ENCODE measurements at places on chromosomes 4 and X. TPM values are rescaled to one million over a fixed set of nuclear protein-coding genes. Genes with fewer than 3 reads are reported as not detected.

- H3K27ac ChIP-seq, result no peak overlapping the region
- DNase-seq, result no peak
- no peaks in the 10 kb centered on the region for H3K4me1 ChIP-seq
- H3K27me3 ChIP-seq, result peaks cover 7% of the 10 kb centered on the region
These were observed 32.2 kb upstream of the CCKAR start for GRCh38 chr4:26522478-26522877.

DNA sequence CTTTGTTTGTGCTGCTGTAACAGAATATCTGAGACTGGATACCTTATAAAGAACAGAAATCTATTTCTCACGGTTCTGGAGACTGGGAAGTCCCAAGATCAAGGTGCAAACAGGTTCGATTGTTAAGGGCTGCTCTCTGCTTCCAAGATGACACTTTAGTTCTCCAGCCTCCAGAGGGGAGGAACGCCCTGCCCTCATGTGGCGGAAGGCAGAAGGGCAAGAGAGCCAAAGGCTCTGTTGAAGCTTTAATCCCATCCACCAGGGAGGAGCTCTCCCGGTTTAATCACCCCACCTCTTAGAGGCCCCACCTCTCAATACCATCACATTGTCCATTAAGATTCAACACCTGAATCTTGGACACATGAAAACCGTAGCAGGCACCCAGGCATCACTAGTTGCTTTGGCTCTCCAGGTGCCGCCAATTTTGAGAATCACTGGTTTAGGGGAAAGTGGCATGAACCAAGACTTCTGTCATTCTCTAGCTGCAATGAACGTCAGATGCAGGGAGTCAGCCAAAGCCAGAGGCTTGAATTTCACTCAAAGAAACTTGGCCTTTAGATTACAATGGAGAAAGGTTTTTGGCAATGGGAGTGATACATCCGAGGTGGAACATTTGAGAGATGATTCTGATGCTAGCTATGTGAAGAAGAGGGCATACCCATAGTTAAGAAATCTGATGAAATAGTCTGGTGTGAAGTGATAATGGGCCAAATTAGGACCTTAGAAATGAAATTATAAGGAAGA is 15.7 kb downstream of the FHL1 start:
- no peaks in the 10 kb centered on the region for H3K27me3 ChIP-seq
- peak; percentile 59 for DNase-seq
- H3K36me3 ChIP-seq, result no peaks in the 10 kb centered on the region

- H3K36me3 ChIP-seq, result no peaks in the 10 kb centered on the region
- H3K27me3 ChIP-seq, result no peaks in the 10 kb centered on the region
- H3K4me3 ChIP-seq, result no peak overlapping the region
- no peak for DNase-seq
- H3K4me1 ChIP-seq, result no peaks in the 10 kb centered on the region
These were observed 192.3 kb downstream of the AASDH start for GRCh38 chr4:56195025-56195424.

DNA sequence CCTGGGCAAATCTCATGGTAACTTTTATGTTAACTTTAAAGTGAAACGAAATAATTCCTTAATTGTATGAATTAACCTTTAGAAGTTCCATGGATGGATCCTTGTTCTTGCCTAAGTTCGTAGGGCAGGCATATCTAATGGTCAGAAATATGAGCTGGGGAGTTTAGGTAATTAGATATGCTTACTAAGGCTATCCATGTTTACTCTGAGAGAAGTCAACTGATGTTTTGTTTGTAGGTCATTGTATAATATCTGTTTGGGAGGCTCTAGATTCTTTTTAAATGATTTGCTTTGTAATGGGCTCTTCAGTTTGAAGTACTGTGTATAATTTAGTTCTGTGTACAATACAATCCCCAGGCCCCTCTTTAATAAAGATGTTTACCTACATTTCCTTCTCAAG is 117.0 kb downstream of the DCK start:
- H3K36me3 ChIP-seq, result no peaks in the 10 kb centered on the region
- DNase-seq, result no peak
- no peak overlapping the region for H3K27ac ChIP-seq

Gene CDX4
- not detected for total RNA-seq

DNA sequence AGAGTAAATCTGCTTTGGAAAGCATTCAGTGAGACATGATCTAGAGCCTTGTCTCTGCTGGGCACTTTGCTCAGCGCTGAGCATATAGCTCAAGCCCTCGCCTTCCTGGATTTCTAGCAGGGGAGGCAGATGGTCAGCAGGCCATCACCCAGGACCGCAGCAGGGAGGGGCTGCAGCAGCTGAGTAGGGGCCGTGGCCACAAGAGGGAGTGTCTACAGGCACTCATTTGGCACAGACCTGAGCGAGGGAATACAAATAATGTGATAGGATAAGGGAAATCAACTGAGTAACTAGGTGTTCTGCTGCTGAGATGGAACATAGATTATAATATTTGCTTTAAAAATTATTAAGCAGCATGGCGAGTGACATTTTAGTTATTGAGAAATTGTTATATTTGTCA is 30.2 kb downstream of the OFD1 start:
- H3K27me3 ChIP-seq, result no peaks in the 10 kb centered on the region
- H3K36me3 ChIP-seq, result peaks cover 2% of the 10 kb centered on the region
- DNase-seq, result no peak
- H3K4me3 ChIP-seq, result no peak overlapping the region

DNA sequence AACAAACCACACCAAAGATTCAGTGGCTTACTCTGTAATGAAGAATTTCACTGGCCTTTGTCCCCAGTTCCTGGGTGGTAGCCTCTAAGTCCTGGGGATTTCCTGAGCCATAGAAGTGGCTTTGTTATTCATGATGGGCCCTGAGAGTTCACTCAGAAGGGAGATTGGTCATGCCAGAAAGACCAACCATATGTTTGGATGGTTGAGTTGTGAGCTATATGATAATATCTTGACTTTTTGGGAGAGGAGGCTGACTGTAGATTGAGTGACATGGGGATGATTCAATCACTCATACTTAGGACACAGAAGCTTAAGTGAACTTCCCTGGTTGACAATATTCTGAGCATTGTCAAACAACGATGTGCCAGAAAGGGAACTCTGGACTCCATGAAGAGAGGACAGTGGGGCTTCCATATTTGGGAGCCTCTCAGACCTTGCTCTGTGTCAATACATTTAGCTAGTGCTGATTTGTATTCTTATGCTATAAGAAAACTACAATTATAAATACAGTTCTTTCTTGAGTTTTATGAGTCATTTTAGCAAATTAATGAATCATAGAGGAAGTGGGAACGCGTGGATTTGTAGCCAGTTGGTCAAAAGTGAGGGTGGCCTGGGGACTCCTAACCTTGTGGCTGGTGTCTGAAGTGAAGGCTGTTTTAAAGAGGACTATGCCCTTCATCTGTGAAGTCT is 392.0 kb downstream of the GBA3 start:
- H3K4me1 ChIP-seq, result no peaks in the 10 kb centered on the region
- no peaks in the 10 kb centered on the region for H3K36me3 ChIP-seq
- DNase-seq, result no peak
- no peak overlapping the region for H3K4me3 ChIP-seq

DNA sequence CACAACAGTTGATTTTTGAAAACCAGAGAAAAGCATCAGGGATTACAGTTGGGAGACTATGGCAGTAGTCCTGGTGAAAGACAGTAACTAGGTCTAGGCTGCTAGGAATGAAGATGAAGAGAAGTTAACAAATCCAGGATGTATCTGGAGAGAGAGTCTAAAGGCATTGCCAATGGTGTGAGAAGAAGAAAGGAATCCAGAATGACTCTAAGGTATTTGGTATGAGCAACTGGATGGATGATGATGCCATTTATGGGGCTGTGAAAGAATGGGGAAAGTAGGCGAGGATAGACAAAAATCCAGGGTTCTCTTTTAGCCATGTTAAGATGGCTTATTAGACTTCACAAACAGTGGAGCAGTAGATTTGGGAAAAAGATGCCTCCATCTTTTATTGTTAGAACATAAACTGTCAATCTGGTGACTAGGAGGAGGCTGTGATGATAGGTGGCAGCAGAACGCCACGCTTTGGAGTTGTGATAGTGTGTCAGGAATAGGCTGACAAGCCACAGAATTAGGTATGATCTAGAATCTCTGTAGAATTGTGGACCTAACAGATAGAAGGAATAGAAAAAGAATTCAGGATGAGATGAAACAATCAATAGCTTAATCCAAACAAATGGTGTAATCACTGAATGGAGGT is 27.3 kb upstream of the JADE1 start:
- no peaks in the 10 kb centered on the region for H3K4me1 ChIP-seq
- no peaks in the 10 kb centered on the region for H3K36me3 ChIP-seq
- DNase-seq, result no peak
- no peak overlapping the region for H3K4me3 ChIP-seq
- H3K27me3 ChIP-seq, result no peaks in the 10 kb centered on the region

- H3K36me3 ChIP-seq, result no peaks in the 10 kb centered on the region
- no peak for DNase-seq
- H3K27ac ChIP-seq, result no peak overlapping the region
- no peak overlapping the region for H3K4me3 ChIP-seq
These were observed 27.1 kb downstream of the RAPGEF2 start for GRCh38 chr4:159129814-159130550.

Gene NXT2
- 5.3 TPM for total RNA-seq

GRCh38 chr4:75327804-75328512 is 186.2 kb downstream of the RCHY1 start:
- no peak overlapping the region for H3K4me3 ChIP-seq
- H3K4me1 ChIP-seq, result no peaks in the 10 kb centered on the region
- H3K36me3 ChIP-seq, result no peaks in the 10 kb centered on the region
- no peaks in the 10 kb centered on the region for H3K27me3 ChIP-seq
- no peak for DNase-seq
- no peak overlapping the region for H3K27ac ChIP-seq

GRCh38 chrX:34578237-34578636 is 78.8 kb downstream of the TMEM47 start:
- H3K36me3 ChIP-seq, result no peaks in the 10 kb centered on the region
- DNase-seq, result peak; percentile 59
- no peaks in the 10 kb centered on the region for H3K4me1 ChIP-seq
- H3K4me3 ChIP-seq, result no peak overlapping the region
- no peak overlapping the region for H3K27ac ChIP-seq
- no peaks in the 10 kb centered on the region for H3K27me3 ChIP-seq

DNA sequence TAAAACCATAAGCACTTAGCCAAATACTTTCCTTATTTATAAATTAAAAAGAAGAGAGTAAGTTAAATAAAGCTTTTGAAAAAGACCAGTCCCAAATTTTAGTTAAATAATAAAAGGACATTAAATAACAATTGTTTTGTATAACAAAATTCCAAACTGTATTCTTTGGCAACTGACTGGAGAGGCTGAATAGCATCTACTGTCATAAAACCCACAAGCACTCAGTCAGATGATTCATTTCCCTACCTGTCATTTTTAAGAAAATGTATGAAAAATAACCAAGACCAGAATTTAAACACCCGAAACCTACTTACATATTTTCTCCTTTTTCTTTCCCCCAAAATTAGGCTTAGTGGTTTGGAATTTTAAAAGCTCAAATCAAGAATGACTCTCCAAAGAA is 32.5 kb upstream of the SMIM10L2A start:
- H3K4me3 ChIP-seq, result no peak overlapping the region
- H3K4me1 ChIP-seq, result no peaks in the 10 kb centered on the region
- no peak for DNase-seq
- H3K27me3 ChIP-seq, result no peaks in the 10 kb centered on the region
- no peak overlapping the region for H3K27ac ChIP-seq

Gene PRRG3
- not detected for total RNA-seq

Gene PDE6B
- 1.8 TPM for total RNA-seq

Gene NPFFR2
- 0.23 TPM for total RNA-seq
